NCI-H1092 (cell line): ENCODE measurements at places on chromosomes 1 and 21.
A peak's percentile ranks its signal among the peaks of the same experiment; 100 is the strongest.

- no peak for DNase-seq
Observed at GRCh38 chr1:1298861-1299685, 8.7 kb downstream of the ACAP3 start.

DNA sequence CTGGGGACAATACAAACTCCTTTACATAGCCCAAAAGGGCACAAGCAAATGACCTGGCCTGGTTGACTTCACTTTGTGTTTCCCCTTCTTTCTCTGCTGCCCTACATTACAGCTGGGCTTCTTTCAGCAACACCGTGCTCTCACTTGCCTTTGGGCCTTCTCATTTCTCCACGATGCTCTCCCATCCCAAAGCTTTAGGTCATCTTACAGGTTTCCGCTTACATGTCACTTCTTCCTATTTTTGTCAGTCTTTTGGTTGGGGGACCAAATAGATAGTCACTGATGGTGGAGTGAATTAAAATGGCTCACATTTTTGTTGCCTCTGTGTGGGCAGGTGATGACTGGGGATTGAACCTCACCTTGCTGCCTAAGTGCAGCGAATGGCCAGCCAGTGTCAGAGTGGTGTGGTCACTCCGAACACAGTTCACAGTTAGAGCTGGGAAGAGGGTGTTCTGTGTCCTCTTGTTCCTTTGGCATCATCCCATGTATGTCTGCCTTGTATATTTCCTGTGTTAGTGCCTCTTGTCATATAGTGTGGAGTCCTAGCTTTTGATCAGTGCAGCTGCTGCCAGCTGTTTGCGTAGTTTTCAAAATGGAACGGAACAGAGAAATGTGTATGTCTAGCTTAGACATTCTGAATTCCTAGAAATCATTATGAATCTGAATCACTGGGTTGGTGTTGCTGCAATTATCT lies 134.8 kb downstream of the NOS1AP start:
- DNase-seq = no peak

GRCh38 chr1:164534863-164535610 lies 23.9 kb upstream of the PBX1 start:
- DNase-seq = no peak

- no peak for DNase-seq
Observed at GRCh38 chr1:228478326-228478725, 8.9 kb upstream of the RNF187 start.

DNA sequence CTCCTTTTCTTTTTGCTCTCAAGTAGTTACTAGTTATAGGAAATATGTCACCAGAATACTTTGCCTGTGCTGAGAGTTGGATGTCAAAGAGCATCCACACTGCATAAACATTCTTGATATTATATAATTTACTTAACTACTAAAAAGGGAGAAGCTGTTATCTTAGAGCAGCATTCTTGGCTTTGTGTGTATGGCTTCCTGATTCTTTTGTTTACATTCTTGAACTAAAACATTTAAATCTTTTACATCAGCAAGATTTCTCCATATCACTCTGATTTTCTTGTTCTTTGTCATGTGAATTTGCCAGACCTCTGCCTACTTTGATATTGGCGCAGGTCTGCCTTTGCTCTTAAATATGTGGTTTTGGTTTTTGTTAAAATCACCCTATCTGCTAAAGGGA lies 48.8 kb downstream of the SUCO start:
- no peak for DNase-seq

DNA sequence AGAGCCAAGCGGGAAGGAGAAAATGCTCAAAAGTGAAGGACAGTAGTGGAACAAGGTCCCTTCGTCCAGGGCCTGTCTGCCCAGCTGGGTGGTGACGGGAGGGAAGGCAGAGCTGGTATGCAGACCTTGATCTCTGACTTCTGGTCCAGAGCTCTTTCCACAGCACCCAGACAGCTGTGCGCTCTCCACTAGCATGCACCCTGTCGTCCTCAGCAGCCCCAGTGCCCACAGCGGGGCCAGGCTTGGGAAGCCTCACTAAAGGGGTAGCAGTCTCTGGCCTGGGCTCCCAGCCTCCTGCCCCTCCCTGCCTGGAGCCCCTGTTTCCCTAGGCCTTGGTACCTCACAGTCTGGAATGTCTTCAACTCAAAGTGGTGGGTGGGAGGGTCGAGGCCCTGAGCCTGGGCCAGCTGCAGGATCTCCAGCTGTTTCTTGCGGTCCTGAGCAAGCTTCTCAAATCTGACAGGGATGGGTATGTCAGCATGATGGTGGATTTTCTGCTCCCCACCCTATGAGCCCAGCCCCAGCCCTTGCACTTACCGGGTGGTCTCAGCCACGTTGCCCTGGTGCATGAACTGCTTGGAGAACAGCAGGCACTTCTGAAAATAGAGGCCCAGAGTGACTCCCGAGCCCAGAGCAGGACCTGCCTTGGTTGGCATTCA lies 10.0 kb downstream of the CC2D1B start:
- no peak for DNase-seq

DNA sequence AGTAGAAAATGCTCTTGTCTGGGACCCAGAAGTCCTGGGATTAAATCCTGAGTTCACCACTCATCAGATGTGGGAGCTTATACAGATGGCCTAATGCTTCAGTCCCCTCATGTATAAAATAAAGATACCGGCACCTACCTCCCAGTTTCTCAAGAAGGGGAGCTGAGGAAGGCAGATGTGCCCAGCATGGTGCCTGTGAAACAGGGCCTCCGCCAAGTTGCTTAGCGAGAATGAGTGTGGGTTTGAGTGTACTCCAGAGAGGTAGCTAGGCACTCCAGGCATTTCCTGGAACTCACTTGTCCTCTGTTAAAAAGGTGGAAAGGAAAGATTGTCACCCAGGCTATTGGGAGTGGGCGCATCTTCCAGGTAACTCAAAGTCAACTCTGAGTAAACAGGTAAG lies 37.8 kb downstream of the IER5 start:
- DNase-seq = no peak

- no peak for DNase-seq
Observed at GRCh38 chr1:187053876-187054275, 225.1 kb downstream of the PLA2G4A start.

- DNase-seq = no peak
Observed at GRCh38 chr1:232837087-232837486, 31.9 kb downstream of the MAP10 start.

DNA sequence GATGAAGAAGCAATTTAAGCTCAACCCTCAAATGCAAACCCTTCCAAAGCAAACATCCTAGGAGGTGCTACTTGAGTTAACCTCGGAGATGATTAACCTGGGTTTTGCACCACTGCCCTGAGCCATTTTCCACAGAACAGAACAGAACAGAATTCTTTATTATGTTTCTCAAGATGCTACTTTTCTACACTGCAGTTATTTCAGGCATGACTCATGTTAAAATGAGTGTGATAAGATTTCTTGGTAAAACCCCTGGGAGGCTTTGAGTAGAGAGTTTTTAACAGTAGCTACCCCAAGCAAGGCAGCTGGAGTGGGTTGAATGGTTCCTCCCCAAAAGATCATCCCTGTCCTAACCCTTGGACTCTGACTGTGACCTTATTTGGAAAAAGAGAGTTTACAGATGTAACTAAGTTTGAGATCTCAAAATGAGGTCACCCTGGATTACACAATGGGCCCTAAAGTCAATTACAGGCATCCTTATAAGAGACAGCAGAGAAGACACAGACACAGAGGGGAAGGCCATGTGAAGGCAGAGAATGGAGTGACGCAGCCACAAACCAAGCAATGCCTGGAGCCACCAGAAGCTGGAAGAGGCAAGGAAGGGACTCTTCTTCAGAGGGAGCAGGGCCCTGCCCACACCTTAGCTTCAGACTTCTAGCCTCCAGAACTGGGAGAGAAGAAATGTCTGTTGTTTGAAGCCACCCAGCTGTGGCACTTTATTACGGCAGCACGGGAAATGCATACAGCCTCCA lies 153.4 kb downstream of the ETS2 start:
- no peak for DNase-seq

- peak; percentile 85 for DNase-seq
Observed at GRCh38 chr1:33152685-33153432, 29.0 kb downstream of the TRIM62 start.

DNA sequence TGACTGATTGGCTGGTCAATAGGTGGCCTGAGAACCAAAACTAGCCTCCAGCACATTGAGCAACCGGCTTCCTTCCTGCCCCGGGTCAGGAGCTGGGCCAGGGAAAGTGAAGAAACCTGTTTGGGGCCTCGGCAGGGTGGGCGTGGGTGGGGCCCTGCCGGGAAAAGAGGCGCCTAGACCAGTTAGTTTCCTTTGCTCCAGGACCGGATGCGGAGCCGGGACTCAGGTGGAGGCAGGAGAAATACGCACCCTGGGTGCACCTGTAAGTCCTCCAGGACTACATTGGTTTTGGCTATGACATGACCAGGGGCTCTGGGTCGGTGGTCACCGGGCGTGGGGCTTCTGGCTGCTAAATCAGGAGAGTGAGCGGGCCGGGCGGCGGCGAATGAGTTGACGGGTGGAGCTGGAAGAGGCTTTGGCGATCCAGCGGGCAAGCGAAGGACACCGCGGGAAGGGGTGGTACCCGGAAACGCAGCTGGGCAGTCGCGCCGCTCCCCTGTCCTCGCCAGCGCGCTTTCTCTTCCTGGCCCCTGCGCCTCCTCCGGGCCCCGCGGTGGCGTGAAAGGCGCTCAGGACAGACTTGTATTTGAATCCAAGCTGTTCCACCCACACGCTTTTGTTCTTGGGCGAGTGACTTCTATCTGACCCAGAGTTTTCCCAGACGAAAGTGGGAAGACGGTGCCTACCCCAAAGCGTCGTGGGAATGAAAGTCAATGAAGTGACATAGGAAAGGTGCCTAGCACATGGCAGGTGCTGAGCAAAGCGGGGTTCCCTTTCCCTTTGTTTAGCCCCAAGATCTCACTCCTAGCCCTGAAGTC lies 30.6 kb upstream of the JUN start:
- DNase-seq = no peak

- DNase-seq = no peak
Observed at GRCh38 chr1:245690156-245690690, 535.4 kb downstream of the KIF26B start.

- DNase-seq = no peak
Observed at GRCh38 chr1:226677027-226678020, 61.8 kb downstream of the ITPKB start.

GRCh38 chr21:15421441-15421881 lies 308.3 kb upstream of the USP25 start:
- DNase-seq = no peak

DNA sequence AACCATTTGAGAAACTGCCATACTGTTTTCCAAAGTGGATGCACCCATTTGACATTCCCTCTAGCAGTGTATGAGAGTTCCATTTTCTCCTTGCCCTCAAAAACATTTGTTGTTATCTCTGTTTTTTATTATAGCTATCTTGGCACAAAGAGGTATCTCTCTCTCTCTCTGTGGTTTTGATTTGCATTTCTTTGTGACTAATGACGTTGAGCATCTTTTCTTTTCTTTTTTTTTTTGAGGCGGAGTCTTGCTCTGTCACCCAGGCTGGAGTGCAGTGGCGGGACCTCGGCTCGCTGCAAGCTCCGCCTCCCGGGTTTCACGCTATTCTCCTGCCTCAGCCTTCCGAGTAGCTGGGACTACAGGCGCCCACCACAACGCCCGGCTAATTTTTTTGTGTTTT lies 17.4 kb upstream of the ZMYM6 start:
- DNase-seq = no peak
